ENCODE measurements at places on chromosomes 5 and 9.

DNA sequence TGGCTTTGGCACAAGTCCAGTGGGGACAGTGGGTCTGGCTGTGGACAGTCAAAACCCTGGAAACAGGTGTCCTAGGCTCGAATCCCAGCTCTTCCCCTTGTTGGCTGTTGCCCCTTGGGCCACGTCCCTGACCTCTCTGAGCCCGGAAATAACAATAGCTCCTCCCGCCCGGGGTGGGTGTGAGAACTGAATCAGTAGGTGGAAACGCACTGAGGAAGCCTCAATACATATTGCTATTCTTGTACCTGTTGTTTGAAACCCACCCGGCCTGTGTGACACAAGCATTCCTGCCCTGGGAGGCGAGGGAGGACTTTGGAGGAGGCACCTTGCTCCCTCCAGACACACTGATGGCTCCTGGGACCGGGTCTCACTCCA is 134.1 kb downstream of the OLFM1 start:
- no peak for DNase-seq

GRCh38 chr5:133827011-133827410 is 141.4 kb downstream of the C5orf15 start:
- no peak for DNase-seq

- DNase-seq: no peak
Measured at GRCh38 chr5:54696931-54697330, 179.4 kb downstream of the SNX18 start.

DNA sequence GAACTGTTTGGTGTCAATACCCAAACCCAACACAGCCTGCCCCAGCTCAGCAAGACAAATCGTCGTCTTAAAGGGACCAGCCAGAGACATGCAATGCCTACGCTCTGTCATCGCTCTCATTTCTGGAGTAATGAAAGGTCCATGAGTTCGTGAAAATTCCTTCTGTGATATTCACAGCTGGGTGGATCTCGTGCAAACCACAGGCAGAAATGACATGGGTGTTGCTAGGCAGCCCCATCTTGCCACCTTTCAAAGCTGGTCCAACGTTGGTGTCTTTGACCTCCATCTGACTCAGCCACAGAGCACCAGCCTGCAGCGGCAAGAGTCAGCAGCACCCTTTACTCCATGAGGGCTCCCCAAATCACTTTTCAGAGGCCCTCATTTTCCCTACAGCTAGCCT is 215.3 kb downstream of the SLIT3 start:
- no peak for DNase-seq

- DNase-seq: no peak
Measured at GRCh38 chr5:123450640-123451039, 27.4 kb upstream of the CEP120 start.

GRCh38 chr5:112552791-112553190 is 133.7 kb upstream of the EPB41L4A start:
- no peak for DNase-seq

DNA sequence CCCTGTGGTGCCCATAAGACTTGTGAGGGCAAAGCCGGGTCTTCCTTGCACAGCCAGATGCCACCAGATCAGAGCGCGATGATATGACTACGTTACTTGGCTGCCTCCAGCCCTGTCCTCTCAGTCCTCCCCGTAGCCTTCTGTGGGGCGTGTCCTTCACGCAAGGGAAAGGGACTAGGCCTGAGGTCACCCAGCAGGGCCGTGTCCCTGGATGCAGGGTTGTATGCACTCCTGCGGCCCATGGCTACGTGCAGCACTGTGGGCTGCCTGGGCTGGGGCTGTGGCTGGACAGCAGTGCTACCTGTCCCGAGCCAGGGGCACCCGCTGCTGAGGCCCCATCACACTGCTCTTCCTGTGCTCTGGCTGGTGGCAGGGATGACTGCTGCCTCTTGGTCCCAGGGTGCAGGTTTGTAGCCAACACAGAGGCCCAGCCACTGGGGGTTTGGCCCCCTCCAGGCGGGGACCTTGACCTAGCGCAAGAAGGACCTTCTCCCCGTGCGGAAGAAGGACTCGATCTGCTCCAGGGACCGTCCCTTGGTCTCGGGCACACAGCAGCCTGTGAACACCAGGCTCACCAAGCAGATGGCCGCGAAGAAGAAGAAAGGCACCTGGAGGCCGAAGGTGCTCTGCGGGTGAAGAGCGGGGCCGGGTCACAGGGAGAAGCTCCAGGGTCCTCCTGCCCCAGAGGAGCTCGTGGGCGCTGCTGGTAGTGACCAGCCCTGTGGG is 7.2 kb downstream of the SLC2A6 start:
- DNase-seq: no peak

DNA sequence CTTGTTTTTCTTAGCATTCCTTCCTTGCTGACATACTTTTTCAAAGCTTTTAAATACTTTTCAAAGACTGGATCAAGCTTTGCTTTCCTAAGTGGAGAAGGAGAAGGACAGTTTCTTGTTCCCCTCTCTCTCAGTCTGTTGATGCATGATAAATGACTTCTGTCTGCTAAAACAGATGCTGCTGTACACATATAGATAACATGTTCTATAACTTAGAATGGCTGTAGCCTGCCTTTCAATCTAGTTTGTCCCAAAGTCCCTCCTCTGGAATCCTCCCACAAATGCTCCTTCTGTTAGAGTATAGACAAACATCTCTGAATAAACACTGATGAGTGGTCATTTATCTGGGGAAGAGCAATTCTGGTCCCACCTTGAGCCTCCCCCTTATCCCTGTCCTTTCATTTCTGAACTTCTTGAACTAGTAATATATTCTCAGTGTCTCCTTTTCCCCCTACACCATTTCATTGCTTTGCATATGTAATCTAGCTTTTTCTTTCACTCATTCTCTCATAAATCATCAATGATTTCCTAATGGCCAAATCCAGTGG is 5.4 kb upstream of the HEMGN start:
- DNase-seq: no peak

DNA sequence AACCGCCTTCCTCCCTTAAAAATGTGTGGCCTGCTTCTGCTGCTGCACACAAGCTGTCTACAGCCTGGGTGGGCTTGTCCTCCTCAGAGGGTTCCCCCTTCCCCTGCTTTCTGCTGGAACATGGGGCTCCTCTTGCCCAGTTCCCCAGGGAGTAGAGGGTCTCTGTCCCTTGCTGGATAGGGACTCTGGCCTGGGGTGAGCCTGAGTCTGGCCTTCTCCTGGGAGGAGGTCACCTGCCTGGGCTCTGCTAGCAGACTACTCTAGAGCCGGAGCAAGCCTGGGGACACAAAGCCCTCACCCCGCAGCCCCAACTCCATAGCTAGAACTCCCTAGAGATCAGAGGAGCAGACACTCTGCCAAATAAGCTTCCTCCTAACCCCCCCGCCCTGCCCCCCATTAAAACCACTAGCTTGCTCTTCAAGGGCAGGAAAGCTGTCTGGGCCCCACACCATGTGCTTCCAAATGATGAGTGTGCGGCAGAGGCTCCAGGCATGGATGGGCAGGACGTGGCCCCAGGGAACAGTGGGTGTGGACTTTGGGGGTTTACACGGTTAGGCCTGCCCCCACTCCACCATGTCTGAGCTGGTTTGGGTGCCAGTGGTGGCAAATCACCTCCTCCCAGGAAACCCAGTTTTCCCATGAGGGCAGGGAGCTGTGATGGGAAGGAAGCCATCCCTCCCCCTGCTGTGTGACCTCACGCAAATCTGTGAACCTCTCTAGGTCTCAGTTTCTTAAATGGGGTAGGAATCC is 10.0 kb downstream of the TCF7 start:
- DNase-seq: peak; percentile 50

DNA sequence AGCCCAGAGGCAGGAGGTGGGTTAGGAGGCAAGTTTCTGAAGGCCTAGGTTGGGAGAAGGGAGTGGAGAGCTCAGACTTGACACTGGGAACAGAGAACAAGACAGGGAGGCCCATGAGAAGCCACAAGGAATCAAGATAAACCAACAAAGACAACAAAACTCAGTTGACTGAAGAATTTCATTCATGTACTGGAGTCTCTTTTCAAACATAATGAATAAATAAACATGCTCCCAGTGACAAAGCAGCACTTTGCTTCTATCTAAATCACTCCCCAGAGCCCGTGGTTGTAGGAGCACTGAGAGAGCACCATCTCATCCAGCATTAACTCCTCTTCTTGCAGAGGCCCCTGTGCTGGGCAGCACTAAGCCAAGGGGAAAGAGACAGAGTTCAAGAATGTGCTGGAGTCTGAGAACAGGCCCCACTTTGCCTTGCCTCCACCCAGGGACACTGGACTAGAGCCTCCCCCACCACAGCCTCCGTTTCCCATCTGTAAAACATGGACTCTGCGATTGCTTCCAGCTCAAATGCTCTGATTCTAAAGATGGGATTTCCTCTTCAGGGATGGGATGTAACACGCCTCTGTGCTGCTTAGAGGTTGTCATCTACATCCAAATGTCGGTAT is 282.0 kb downstream of the SPOCK1 start:
- no peak for DNase-seq

GRCh38 chr9:107706701-107707427 is 217.3 kb upstream of the KLF4 start:
- no peak for DNase-seq

GRCh38 chr9:128828719-128829452 is 708 bp downstream of the SPOUT1 start:
- no peak for DNase-seq

- no peak for DNase-seq
Measured at GRCh38 chr9:89889865-89890264, 285.1 kb downstream of the GADD45G start.

DNA sequence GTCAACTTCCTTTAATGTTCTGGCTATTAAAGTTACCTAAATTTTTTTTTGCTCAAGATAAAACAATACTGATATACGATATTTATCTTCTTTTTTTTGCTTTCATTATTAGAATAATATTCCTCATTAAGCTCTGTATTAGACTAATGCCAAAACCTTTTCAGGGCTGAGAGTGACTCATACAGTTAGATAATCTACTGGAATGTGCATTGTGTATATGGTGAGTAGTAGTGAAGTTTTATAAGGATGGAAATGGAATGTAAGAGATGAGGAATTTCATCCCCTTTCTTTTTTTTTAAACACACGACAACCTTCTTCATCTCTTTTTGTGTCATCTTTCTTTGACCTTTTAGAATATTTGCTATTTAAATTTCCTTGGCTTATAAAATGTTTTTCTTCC is 268.6 kb downstream of the ISL1 start:
- DNase-seq: no peak

GRCh38 chr5:152177626-152178349 is 227.3 kb downstream of the NMUR2 start:
- DNase-seq: no peak

DNA sequence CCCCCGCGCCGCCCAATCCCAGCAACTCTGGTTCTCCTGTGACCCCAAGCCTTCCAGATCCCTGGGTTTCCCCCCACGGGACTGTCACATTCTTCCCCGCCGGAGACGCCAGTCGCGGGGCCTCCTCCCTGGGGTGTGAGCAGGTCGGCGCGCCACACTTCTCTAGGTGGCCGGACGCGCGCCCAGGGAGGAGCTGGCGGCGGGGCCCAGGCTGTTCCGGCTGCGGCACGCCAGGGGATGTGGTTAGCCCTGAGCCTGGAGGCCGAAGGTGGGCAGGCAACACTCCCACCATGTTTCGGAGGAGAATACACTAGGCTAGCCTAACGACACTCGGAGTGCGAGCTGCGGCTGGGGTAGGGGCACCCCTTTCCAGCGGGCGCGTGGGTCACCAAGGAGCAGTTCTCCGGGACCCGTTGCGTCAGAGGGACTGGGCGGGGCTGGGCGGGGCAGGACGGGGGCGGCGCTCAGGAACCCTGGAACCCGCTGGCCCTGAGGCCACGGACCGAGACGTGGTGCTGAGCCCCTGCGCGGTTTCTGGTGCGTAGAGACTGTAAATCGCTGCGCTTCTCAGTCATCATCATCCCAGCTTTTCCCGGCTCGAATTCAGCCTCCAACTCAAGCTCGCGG is at the start of gene SLC27A6:
TSS of gene SLC27A6 (plus strand) at position 478 of the 627 bp plus-strand sequence. CDS start 650 bp downstream, outside the sequence.
- no peak for DNase-seq

GRCh38 chr5:422323-423232 is 20.4 kb upstream of the EXOC3 start:
- DNase-seq: no peak

DNA sequence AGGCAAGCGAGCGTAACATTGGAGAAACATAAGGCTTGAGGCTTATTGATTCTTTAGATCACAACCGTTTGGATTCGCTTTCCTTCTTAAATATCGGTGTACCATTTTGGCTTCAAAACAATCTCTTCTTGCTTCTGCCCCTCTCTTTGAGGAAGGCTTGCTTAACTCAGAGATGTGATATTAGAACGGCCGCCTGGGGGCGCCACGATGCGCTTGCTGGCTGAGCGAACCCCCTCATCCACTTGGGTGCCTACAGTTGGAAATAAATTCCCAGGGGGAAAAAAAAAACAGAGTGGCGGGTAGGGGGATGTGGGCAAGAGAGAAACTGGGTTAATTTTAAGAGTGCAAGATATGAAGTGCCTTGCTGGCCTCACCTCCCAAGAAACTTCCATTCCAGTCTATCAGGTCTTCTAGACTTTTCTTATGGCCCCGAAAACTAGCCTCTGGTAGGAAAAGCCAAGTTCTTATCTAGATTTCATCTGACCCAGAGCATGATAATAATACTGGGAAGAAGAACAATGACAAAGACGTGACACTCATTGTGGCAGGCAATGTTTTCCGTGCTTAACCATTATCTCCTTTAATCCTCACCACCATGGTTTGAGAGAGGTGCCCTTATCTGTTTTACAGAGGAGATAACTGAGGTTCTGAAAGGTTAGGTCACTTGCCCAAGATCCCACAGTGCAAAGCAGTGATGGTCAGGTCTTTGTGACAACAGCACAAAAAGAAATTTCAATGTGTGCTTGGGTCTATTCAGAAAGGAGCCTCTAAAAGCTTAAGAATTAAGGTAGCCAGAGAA is 115.8 kb downstream of the DPYSL3 start:
- no peak for DNase-seq

DNA sequence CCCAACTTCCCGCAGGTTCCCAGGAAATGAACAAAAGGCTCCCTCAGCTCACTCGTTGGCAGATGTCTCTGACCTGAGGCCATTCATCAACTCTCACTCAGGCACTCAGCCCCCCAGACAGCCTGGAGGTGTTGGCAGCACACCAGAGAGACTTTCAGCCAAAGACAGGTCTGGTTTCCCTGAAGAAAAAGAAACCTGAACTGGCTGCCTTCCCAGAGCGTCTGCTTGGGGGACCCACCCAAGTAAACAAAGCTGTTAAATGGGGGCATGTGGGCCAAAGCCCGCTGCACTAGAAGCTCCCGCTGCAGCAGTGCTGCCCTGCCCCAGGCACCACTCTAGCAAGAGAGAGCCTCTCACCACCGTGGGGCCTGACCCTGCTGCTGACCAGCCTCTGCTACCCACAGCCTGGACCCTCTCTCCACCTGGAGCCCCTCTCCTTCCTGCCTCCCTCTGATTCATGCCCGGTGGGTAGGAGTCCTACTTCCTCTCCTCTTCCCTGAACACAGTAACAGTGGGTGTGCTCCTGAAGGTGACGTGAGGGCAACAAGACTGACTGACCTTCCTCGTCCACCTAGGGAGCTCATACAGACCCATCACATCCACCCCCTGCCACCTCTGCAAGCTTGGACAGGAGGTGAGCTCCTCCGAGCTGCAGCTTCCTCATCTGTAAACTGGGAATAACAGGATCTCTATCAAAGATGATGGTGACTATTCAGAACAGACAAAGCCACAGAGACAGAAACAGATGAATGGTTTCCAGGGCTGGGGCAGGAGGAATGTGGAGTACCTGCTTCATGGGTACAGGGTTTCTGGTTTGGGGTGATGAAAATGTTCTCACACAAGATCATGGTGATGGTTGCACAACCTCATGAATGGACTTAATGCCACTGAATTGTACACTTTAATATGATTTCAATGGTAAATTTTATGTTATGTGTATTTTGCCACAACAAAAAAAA is 31.0 kb upstream of the GABRP start:
- no peak for DNase-seq
